RPMI7951 (cell line): ENCODE measurements at places on chromosomes 16 and 17.

- DNase-seq: peak; percentile 72
Measured at GRCh38 chr16:87457061-87457611, 35.7 kb downstream of the ZCCHC14 start.

- DNase-seq: no peak
Measured at GRCh38 chr17:39416141-39416540, 14.7 kb upstream of the FBXL20 start.

DNA sequence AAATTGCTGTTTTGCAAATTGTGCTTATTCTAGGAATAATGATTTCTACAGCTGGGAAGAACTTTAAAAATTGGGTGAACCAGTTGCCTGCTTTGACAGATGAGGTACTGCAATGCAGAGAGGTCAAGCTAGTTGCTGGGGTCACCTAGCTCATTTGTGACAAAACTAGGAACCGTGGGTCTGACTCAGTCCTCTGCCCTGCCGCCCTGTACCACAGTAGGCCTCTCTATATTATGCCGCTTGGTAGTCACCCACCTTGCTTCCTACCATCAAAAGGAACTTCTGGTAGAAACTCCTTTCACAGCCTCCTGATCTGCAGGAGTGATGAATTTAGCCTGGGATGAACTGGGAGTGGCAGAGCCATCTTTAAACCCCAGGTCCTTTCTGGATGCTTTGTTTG is 105.7 kb downstream of the PITPNC1 start:
- DNase-seq: no peak

DNA sequence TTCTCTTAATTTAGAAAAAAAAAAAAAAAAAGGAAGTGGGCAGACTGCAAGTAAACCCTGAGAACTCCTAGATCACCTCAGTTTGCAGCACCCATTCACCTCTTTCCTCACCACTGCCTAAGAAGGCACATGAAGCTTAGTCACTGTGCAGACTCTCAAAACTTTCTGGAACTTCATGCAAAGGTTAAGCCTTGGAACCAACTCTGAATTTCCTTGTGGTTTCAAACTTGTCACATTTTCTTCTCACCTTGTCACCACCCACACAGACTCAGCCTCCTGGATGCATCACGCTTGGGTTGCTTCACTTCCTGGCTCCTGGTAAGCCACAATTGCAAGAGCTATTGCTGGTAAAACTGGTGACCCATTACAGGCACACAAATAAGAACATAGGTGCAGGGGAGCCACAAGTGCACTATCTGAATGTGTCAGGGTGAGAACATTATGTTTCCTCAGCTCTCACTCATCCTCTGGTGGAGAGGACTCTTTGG is 15.0 kb upstream of the CPD start:
- no peak for DNase-seq

DNA sequence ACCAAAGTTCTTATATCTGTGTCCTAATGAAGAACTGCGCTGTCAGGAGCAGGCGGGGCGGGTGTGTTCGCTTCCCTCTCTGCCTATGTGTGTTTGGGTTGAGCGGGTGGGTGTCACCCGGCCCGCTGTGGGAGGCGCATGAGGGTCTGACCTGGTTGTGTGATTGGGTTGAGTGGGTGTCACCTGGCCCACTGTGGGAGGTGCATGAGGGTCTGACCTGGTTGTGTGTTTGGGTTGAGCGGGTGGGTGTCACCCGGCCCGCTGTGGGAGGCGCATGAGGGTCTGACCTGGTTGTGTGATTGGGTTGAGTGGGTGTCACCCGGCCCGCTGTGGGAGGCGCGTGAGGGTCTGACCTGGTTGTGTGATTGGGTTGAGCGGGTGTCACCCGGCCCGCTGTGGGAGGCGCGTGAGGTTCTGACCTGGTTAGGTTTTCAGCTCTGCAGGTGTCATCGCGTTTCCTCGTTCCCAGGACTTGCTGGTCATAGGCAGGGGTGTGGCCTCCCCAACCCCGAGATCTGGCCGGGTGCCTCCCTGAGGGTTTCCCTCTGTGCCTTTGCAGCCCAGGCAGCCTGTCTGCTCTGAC is 69.6 kb upstream of the ZNF750 start:
- DNase-seq: no peak

DNA sequence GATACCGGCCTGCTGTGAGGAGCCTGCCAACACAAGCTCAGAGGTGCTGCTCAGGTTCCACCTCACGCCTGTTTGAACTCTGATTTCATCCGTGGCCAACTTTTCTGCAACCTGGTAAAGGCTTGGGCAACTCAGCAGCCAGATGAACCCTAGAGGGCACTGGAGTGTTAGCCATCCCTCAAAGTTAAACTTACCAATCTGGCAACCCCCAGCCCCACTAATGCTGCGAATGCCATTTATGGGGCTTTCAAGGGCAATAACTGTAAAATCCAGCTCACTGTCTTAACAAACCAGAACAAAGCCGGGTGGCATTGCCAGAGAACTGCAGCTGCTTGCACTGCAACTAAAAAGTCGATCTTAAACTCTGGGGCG is 105.5 kb downstream of the AXIN2 start:
- DNase-seq: no peak

DNA sequence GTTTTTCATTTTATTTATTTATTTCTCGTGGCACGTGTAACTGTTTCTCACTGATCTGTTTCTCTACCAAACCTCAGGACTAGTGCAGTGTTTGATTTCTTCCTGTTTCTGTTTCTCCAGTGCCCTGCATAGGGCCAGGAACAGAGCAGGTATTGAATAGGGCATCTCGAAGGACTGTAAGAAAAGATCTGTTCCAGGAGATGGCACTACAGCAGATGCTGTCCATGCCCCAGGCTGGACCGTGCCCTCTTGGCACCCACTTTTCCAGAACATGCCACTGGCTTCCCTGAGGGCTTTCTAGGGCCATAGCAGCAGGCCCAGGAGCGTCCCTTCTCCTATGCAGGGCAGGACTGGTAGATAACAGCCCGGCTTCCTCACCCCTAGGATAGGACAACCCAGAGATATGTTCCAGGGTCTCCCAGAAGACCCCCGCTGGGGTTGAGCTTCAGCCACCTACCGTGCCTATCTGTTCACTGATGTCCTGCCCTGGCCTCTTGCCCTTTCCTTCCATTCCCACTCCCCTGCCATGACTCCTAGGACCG is 4.4 kb downstream of the SNX20 start:
- DNase-seq: no peak

DNA sequence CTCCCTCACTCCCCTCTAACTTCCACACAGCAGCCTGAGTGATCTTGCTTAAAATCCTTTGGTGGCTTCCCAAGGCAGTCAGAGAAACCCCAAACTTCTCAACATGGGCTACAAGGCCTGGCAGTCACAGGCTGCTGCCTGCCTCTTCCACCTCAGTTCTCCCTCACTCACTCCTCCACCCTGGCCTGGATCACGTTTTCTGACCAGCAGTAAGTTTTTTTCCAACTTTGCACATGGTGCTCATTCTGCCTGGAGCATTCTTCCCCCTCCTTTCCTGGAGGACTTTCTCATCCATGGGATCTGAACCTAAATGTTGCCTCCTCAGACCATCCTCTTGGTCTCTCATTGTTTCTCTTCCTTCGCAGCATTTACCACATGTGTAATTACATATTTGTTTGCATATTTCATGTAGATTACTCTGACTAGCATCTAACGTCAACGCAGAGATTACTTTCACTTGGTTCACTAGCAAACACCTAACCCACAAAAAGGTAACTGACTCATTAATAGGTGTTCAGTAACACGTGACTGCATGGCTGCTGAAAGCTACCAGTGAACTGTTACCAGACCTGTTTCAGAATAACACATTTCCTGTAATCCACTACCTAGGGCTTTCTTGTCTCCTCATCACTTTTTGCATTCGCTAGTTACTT is 17.1 kb downstream of the GNA13 start:
- no peak for DNase-seq

DNA sequence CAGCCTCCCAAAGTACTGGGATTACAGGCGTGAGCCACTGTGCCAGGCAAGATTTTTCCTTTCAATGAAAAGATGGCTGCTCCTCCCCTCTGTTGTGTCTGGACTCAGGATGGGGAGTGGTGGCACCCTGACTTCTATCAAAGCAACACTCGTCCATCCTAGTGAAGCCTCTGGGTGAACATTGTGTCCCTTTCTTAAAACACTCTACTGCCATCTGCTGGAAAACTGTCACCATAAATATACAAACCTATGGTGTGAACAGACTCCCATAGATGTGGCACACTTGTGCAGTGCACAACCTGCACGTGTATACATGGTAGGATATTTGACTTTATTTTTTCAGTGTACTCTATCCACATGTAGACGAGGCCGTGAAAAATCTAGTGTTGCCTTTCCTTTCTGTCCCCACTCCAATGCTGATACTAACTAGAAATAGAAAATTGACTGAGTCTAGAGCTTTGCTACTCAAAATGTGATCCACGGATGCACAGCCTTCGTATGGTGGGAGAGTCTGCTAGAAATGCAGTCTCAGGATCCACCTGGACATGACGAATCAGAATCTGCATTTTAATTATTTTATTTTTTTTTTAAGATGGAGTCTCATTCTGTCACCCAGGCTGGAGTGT is 55.9 kb upstream of the PLCG2 start:
- peak; percentile 77 for DNase-seq

DNA sequence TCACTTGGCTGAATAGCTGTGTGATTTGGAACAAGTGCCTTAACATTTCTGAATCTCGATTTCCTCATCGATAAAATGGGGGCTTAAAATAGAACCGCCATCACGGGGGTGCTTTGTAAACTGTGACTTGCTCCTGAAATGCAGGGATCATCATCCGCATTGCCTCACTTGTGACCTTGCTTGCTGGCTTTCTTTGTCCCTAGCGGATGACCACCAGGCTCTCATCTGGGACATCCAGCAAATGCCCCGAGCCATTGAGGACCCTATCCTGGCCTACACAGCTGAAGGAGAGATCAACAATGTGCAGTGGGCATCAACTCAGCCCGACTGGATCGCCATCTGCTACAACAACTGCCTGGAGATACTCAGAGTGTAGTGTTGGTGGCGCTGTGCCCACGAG is 11.9 kb upstream of the TACO1 start:
- no peak for DNase-seq

- peak; percentile 26 for DNase-seq
Measured at GRCh38 chr16:46817961-46818360, 13.0 kb downstream of the C16orf87 start.

DNA sequence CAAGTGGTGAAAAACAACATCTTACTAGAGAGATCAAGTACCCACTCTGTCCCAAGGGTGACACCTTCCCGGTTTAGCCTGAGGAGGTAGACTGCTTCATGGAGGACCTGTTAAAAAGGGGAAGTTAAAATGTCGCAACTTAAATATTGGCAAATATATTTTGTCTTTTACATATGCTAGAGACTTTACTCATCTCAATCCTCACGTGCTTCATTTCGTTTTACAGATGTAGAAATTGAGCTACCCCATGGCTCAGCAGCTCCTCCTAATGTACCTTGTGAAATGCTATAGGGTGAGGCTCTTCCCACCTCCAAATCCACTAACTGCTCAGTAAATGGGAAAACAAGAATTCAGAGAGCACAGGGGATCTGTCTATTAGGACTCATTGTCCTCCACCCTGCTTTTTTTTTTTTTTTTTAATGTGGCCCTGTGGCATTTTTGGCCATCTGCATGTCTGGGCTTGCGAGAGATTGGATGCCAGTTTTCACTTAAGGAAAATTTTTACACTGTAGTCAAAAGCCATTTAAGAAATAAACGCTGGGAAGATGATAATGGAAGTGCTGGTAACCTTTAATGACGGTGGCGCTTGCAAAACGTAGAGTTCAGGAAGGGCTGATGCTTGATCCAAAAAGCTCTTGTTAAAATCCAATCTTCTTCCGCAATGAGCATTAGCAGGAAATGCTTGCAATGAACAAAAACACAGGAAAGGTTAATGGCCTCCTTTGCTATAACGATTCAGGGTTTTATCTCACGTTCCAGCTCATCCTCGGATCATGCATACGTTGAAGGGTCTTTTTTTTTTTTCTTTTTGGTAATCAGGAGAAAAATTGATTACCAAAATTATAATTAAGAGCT is 39.8 kb downstream of the HSBP1 start:
- DNase-seq: peak; percentile 21

- DNase-seq: no peak
Measured at GRCh38 chr17:604765-605164, 109.9 kb downstream of the VPS53 start.

DNA sequence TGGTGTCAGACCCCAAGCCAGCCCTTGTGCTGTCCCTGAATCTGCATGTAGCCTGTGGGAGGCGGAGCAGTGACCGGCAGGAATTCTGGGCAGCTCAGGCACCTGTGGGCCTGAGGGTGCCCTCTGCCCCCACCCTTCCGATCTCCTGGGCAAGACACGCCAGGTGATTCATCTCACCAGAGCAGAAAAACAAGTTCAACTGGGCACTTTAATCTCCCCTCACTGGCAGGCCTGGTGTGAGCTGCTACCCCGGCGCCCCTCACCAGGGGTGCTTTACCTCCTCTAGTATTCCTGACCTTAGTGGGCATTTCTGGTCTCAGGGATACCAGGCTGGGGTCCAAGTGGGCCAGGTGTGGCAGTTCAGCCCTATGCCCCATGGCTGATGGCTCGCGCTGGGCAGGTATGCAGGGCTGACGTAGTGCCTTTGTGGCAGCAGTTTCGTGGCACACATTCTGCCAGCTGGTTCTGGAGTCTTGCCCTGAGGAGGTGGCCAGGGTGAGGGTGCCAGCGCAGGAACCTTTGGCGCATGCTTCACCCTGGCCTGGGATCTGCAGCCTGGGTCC is 6.0 kb downstream of the ERBB2 start:
- DNase-seq: no peak

GRCh38 chr16:23269248-23269953 is 32.7 kb upstream of the SCNN1B start:
- no peak for DNase-seq

- no peak for DNase-seq
Measured at GRCh38 chr17:12547831-12548230, 117.9 kb upstream of the MYOCD start.

DNA sequence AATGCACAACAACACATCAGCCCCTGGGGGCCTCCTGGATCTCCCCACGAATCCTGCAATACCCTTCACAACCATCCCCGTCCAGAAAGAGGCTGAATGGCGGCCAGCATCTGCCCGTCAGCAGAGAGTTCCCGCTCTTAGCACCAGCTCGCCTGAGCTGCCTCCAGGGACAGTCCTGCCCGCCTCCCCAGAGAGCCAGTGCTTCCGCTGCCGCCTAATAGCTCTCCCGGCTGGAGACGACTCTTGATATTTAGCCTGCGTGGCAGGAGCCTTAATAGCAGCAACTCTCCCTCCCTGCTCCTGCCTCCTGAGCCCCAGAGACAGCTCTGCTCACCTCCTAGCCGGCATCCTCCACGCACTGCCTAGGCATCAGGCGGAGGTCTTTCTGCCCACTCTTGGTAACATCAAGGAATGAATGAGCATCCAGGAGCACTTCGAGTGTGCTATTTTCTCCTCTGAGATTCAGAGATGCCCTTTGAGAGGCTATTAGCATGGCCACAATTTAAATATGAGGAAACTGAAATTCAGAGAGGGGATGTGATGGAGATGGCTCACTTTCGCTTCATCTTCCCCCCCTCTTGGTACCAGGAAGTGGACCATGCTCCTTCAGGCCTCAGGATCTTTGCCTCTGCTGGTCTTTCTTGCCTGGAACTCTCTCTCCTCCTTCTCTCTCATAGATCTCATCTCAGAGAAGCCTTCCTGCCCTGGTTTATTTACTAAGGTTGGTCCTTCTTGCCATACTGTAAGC is 67.9 kb downstream of the RAI1 start:
- DNase-seq: no peak
